ENCODE measurements at places on chromosomes 2 and 18.

DNA sequence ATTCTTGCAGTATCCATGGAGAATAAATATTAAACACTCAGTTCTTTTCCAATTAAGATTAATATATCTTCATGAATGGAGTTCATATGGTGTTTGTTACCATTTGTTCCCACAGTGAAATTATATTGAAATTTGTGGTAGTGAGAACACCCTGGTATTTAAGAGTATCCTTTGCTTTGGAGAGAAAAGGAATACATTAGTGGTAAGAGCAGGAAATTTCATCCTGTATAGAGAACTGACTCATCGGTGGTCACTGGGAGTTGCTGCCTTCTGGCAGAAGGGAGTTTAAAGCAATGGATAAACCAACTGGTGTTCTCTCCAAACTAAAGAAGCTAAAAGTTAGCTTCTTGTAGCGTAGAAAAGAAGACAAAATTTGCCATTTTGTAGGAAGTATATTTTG is 107.3 kb downstream of the MYO1B start:
- no peak for DNase-seq

DNA sequence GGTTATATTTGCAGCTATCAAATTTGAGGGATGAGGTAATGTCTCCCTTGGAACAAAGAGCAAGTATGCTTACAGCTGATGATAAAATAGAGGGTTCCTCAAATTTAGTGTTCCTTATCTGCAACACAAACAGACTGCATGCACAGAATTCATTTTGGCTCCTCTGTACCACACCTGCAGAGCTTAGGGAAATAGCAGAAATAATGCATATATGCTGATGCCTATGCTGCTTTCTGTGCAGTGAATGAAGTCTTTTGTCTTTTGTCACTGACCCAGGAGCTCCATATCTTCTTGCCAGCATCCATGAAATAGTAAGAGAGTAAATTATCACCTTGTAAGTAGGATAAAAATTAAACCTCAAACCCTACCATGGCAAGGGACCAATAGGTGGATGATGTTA is 69.8 kb downstream of the NCKAP1 start:
- DNase-seq: no peak

- DNase-seq: peak; percentile 16
These were observed 82.1 kb upstream of the PXDN start for GRCh38 chr2:1826226-1826905.

DNA sequence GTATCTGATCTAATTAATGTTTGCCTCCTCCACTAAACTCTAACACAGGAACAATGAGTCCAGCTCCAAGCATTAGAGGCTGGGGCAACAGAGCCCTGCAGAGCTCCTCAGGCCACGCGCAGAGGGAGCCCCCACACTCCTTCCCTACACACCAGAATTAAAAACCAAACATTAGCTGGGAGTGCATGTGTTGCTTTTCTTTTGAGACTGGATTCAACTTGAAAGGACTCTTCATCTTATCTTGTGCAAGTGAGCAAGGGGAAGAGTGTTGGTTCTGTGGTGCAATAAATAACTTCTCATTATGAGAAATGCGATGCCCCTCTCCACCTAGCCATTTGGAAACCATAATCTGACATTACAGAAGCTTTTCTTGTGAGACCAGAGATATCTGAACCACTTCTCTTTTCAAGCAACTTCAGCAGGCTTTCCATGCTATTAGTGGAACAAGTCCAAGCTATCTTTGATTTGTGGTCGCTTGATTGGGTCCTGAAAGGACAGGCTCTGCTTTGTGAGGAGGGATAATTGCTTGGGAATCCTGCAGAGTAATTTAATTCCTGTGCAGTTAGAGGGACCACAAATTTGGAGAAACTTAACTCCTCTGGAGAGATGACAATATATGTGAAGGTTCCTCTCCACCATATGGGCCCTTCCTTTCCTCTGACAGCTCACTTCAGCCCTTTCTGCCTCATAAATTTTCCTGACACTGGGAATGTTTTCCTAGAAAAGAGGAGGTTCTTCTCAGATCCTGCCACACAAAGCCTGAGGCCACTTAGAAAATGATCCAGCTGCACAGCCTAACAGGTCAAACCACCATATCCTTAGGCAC is 112.5 kb downstream of the ATL2 start:
- peak; percentile 38 for DNase-seq

DNA sequence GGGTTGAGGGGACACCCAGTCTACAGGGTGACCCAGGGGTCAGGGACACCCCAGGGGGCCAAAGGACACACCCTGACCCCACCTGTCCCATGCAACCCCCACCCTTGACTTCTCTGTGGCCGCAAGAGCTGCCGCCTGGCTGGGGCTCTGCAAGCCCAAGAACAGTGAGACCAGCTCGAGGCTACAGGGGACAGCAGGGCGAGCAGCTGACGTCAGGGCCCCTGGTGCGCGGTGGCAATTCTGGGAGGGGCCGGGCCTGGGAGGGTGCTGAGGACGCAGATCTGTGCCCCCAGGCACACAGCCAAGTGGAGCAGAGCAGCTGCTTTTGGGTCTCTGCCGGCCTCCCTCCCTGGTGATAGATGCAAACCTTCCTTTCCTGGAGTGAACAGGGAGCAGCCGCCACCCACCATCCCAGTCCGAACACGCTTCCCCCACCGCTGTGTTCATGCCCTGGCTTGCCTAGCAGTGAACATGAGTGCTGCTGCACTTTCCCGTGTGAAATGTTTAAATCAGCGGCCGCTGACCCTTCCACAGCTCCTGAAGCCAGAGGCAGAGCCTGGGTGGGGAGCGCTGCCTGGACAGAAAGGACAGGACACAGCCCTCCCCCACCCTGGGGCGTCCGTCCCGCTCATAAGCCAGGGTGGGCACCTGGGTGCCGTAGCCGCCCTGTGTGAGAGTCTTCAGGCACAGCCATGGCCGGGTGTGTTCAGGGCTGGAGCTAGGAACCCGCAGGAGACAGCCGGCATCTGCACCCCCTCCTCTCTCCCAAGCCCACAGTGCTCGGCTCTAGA is 46.9 kb downstream of the SLC66A2 start:
- DNase-seq: no peak

Data from ELF-1 (cell line).